ENCODE measurements at places on chromosomes 2 and 18. TPM values are rescaled to one million over a fixed set of nuclear protein-coding genes. Genes with fewer than 3 reads are reported as not detected.

The TMEM37 gene
- total RNA-seq: not detected

The RGPD8 gene
- 16.8 TPM for total RNA-seq

The EGR4 gene
- not detected for total RNA-seq

The MC4R gene
- total RNA-seq: 0.32 TPM

The PRSS56 gene
- not detected for total RNA-seq

The AMER3 gene
- not detected for total RNA-seq

The IL1R2 gene
- total RNA-seq: not detected

The ITGB6 gene
- total RNA-seq: not detected

The PECR gene
- 8.2 TPM for total RNA-seq

The LIMS3 gene
- total RNA-seq: 3.9 TPM

The CSRNP3 gene
- 0.43 TPM for total RNA-seq

The PTH2R gene
- total RNA-seq: not detected

The ERICH2 gene
- total RNA-seq: not detected

The KYNU gene
- total RNA-seq: under 0.01 TPM

The IL36B gene
- not detected for total RNA-seq

The ATAD2B gene
- 10.9 TPM for total RNA-seq

The REEP1 gene
- total RNA-seq: not detected

The OR6B2 gene
- total RNA-seq: not detected

The BCL2L11 gene
- 0.22 TPM for total RNA-seq

The DSC1 gene
- not detected for total RNA-seq

The ZNF396 gene
- 0.13 TPM for total RNA-seq

The SLC5A7 gene
- total RNA-seq: not detected

The CD8B gene
- not detected for total RNA-seq

The ATP6V1B1 gene
- total RNA-seq: not detected

The PRR30 gene
- total RNA-seq: not detected

The FBXO48 gene
- total RNA-seq: 0.38 TPM

The ZFAND2B gene
- total RNA-seq: 42.4 TPM

The TMEM163 gene
- not detected for total RNA-seq

The CFAP65 gene
- not detected for total RNA-seq

The EPAS1 gene
- 66.3 TPM for total RNA-seq

Measured in GM23248 (cell line).